ENCODE measurements at places on chromosomes 16 and 17. TPM values are rescaled to one million over a fixed set of nuclear protein-coding genes. Genes with fewer than 3 reads are reported as not detected.
A peak's percentile ranks its signal among the peaks of the same experiment; 100 is the strongest.

The CTRB1 gene
- total RNA-seq = 37,242 TPM

The PMP22 gene
- total RNA-seq = 5.8 TPM

The AURKB gene
- not detected for total RNA-seq

The TERF2IP gene
- 18.2 TPM for total RNA-seq

The KRTAP1-5 gene
- total RNA-seq = not detected

The HYDIN gene
- total RNA-seq = 2.1 TPM

The KCNH4 gene
- total RNA-seq = 0.05 TPM

The KRTAP3-1 gene
- total RNA-seq = not detected

The CEMP1 gene
- 0.12 TPM for total RNA-seq

The LLGL2 gene
- 93.4 TPM for total RNA-seq

DNA sequence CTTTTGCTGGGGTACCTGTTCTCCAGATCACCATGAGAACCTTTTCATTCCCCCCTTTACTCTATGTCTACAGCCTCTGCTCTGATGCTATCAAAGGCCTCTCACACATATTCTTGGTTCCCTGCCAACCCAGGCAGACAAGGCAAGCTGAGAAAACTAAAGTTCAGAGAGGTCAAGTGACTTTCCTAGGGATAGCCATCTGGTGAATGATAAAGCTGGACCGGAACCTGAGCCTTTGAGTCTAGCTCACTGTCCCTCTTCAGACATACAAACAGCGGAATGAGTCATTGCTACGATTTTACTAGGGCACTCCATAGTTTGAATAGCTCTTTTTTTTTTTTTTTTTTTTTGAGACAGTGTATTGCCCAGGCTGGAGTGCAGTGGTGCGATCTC is 73.3 kb downstream of the XYLT1 start:
- no peak overlapping the region for H3K4me3 ChIP-seq
- H3K36me3 ChIP-seq = no peaks in the 10 kb centered on the region
- peaks cover 23% of the 10 kb centered on the region for H3K4me1 ChIP-seq
- no peaks in the 10 kb centered on the region for H3K27me3 ChIP-seq

DNA sequence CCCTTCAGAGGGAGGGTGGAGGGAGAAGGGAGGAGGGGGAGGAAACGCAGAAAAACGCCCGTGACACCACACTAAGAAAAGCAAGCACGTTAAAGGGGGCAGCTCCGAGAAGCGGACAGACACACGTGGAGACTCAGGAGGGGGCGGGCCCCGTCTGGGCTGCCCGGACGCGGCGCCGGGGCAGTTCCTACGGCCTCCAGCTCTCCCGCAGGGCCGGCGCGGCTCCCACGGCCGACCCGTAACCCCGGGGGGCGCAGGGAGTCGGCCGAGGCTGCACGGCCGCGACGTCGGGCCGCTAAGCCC is 362 bp downstream of the KLHDC4 start:
- H3K4me1 ChIP-seq = peaks cover 5% of the 10 kb centered on the region
- H3K4me3 ChIP-seq = peak overlapping the region; percentile 98
- no peaks in the 10 kb centered on the region for H3K27me3 ChIP-seq
- no peaks in the 10 kb centered on the region for H3K36me3 ChIP-seq
- H3K27ac ChIP-seq = peak overlapping the region; percentile 78
- DNase-seq = peak; percentile 62

GRCh38 chr17:51971121-51971520 is 187.4 kb downstream of the CA10 start:
- H3K27me3 ChIP-seq = no peaks in the 10 kb centered on the region
- DNase-seq = no peak
- no peak overlapping the region for H3K4me3 ChIP-seq
- H3K27ac ChIP-seq = no peak overlapping the region
- no peaks in the 10 kb centered on the region for H3K4me1 ChIP-seq
- H3K36me3 ChIP-seq = no peaks in the 10 kb centered on the region

DNA sequence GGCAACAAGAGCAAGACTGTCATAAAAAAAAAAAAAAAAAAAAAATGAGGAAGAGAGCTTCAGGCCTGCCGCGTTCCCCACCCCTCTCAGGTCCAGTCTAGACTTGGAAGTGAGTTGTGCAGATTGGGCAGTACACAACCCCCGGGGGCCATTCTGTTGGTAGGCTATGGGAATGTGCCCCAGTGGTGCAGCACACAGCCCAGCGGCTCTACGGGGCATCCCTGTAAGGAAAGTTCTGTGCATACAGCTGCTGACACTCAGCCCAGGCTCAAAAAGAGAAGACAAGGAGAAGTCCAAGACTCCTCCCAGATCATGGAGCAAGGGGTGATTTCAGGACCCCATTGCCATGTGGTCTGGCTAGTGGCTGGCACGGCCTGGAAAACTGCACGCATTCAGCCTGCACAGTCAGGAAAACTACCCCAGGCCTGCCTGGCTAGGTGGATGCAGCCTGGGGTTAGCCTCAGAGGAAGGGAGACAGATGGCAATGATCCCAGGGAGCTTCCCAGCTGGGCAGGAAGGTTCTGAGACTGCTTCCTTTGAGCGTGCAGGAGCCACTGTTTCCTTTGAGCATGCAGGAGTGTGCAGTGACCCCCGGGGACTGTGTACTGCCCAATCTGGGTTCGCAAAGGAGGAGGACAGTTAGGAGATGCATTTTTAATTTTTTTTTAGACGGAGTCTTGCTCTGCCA is 44.8 kb downstream of the PECAM1 start:
- H3K4me3 ChIP-seq = no peak overlapping the region
- H3K27me3 ChIP-seq = no peaks in the 10 kb centered on the region
- H3K27ac ChIP-seq = no peak overlapping the region
- DNase-seq = no peak

DNA sequence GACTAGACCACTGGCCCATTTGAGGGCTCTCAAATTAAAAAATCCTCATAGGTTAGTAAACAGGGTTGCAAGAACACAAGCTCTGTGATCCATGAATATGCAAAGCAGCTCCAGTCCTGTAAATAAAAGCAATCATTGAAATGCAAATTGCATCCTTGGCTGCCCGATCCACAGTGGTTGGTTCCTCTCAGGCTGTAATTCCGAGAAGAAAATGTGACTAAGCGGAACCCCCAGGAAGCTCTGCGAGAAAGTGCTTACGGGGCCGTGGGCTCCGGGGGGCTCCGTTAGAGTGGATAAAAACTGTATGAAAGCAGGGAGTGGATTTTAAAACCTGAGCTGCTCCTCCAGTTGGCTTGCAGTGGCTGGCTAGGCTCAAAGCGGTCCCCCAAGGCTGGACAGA is 2.5 kb downstream of the GPRC5B start:
- H3K27ac ChIP-seq = peak overlapping the region; percentile 76
- DNase-seq = no peak
- no peaks in the 10 kb centered on the region for H3K36me3 ChIP-seq
- H3K27me3 ChIP-seq = no peaks in the 10 kb centered on the region
- H3K4me1 ChIP-seq = no peaks in the 10 kb centered on the region

GRCh38 chr16:73031155-73031866 is 16.6 kb downstream of the ZFHX3 start:
- no peak overlapping the region for H3K4me3 ChIP-seq
- H3K27me3 ChIP-seq = no peaks in the 10 kb centered on the region
- H3K4me1 ChIP-seq = peaks cover 27% of the 10 kb centered on the region
- DNase-seq = no peak

GRCh38 chr17:8785547-8786413 is 13.4 kb downstream of the MFSD6L start:
- peak; percentile 40 for DNase-seq
- H3K27me3 ChIP-seq = no peaks in the 10 kb centered on the region
- no peaks in the 10 kb centered on the region for H3K4me1 ChIP-seq
- no peak overlapping the region for H3K27ac ChIP-seq
- no peak overlapping the region for H3K4me3 ChIP-seq

DNA sequence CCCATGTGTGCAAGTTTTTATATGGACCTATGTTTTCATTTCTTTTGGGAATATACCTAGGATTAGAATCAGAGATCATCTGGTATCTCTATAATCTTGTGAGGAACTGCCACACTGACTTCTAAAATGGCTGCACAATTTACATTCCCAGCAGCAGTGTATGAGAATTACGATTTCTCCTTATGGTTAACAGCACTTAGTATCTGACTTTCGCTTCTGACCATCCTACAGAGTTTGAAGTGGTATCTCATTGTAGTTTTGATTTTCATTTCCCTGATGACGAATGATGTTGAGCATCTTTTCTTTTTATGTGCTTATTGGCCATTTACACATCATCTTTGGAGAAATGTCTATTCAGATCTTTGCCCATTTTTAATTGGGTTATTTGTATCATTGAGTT is 10.0 kb downstream of the C16orf96 start:
- no peaks in the 10 kb centered on the region for H3K4me1 ChIP-seq
- no peaks in the 10 kb centered on the region for H3K36me3 ChIP-seq
- no peaks in the 10 kb centered on the region for H3K27me3 ChIP-seq
- no peak overlapping the region for H3K4me3 ChIP-seq

- H3K27me3 ChIP-seq = no peaks in the 10 kb centered on the region
- H3K4me1 ChIP-seq = no peaks in the 10 kb centered on the region
- no peak overlapping the region for H3K4me3 ChIP-seq
- H3K36me3 ChIP-seq = no peaks in the 10 kb centered on the region
Observed at GRCh38 chr17:8101721-8102120, 14.2 kb upstream of the ALOX12B start.

GRCh38 chr16:70685938-70686375 is at the start of gene MTSS2:
MTSS2 (minus strand) TSS chr16:70686053; CDS start chr16:70685791, 262 bp downstream.
- no peaks in the 10 kb centered on the region for H3K36me3 ChIP-seq
- no peaks in the 10 kb centered on the region for H3K27me3 ChIP-seq
- peak within 1 kb of the TSS; percentile 52 for H3K4me3 ChIP-seq
- peak within 1 kb of the TSS; percentile 55 for H3K27ac ChIP-seq

DNA sequence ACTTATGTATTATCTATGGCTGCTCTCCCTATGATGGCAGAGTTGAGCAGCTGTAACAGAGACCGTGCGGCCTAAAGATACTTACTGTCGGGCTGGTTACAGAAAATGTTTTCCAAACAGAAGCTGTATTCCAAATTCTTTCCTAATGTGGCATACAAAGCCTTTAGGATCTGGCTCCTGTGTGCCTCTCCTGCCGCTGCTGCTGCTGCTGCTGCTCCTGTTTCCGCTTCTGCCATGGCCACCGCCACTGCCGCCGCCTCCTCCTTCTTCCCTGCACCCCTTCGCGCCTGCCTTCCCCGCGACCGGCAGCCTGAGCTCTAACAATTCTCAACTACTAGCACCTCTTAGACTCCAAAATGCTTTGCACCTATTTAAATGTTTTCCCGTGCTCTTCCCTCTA is 263.9 kb upstream of the TBX2 start:
- no peaks in the 10 kb centered on the region for H3K36me3 ChIP-seq
- H3K4me1 ChIP-seq = no peaks in the 10 kb centered on the region
- no peak overlapping the region for H3K27ac ChIP-seq
- no peak overlapping the region for H3K4me3 ChIP-seq
- DNase-seq = no peak

DNA sequence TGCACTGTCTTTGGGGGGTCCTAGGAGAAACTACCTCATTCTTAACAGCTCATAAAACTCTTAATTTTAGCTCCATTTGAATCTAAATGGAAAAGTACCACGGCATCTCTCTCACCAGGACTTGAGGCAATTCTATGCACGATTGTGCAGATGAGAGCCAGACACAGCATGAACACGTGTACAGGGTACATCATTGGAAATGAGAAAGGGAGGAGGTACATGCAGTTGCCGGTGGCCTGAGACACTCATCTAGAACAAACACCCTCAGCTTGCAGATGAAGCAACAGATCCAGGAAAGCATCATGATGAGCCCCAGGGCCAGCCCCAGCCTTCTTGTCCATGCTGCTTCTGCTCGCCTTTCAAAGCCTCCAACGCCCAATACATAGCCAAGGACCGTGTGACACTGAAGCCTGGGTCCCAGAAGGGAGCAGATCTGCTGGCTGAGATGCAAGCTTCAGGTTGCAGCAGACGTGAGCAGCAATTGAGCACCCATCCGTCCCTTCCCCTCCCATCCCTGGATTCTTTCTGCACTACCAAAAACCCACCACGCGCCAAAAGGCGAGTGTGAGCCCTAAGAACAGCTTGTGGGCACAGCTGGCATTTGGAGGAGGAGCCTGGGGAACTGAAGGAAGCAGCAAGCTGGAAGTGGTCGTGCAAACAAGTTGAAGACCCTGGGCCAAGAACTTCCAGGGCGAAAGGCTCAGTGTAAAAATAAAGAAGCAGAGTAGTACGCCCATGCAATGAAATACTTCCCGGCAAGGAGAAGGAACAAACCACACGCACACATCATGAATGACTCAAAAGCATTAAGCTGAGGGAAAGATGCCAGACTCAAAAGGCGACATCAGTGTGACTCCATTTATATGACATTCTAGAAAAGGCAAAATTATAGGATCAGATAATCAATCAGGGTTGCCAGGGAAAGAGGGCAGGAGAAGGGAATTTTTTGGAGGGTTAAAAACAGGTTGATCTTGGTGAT is 7.3 kb upstream of the RCVRN start:
- H3K4me1 ChIP-seq = no peaks in the 10 kb centered on the region
- H3K4me3 ChIP-seq = no peak overlapping the region
- no peak for DNase-seq
- no peak overlapping the region for H3K27ac ChIP-seq
- no peaks in the 10 kb centered on the region for H3K36me3 ChIP-seq

DNA sequence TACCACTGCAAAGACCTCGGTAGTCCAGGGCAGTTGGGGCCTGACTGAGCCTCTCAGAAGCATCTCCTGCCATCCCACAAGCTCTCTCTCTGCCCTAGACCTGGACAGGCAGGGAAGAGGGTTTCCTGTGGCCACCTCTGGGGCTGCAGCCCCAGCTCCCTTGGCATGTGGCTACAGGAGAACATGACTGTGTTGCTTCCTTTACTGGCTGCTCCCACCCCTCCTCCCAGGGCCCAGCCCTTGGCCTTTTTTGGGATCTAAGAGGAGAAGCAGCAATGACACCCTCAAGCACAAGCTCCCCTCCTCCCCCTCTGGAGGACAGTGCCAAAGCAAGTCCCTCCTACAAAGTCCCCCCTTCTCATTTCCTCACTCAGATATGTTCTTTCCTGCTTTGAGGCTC is 5.6 kb downstream of the MRPL27 start:
- no peaks in the 10 kb centered on the region for H3K4me1 ChIP-seq
- H3K36me3 ChIP-seq = peaks cover 22% of the 10 kb centered on the region
- no peak for DNase-seq
- H3K27me3 ChIP-seq = no peaks in the 10 kb centered on the region

Measured in pancreas (tissue), 10 donors.